ENCODE measurements at places on chromosomes 1 and 21. TPM values are rescaled to one million over a fixed set of nuclear protein-coding genes. Genes with fewer than 3 reads are reported as not detected.
A peak's percentile ranks its signal among the peaks of the same experiment; 100 is the strongest.

DNA sequence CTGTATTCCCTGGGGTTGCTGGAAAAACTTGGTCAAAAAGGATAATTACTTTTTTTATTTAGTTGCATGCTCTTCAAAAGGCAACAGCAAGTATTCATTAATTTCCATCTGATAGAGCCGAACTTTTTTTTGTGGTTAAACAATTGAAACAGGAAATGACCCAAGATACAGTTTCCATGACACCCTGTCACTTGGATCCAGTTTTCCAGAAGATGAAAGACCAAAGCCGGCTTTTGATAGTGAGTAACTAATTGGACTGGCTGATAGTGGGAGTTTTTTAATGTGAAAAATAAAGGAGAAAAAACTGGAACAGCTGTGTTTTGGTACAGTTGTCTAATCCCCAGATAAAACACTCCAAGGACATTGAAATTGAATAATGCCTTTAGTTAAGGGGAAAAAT, 33.0 kb downstream of the CACHD1 start:
- DNase-seq: no peak

DNA sequence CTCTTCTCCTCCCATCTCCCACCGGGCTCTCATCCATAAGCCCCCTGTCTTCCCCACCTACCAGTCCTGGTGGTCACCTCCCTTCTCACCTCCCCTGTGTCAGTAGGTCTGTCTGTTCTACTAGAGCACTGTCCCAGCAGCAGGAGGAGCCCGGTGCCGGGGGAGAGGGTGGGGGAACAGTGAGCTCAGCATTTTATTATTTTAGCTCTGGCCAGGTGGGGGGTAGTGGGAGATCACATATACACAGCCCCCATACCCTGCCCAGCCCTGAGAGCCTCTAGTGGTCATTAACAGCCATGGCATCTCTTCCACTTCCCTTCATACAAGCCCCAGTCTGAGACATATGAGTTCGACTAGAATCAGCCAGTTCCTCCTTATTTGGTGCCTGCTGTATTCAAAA, at the start of gene TMOD4:
Gene TMOD4, minus strand, starts transcription at position 119 of the 400 bp plus-strand sequence. CDS start 1,106 bp downstream, outside the sequence.
- DNase-seq: peak; percentile 37

- DNase-seq: no peak
Observed at GRCh38 chr1:151829352-151830046, 2.1 kb downstream of the RORC start.

GRCh38 chr1:94045465-94046056, 75.4 kb downstream of the ABCA4 start:
- DNase-seq: peak; percentile 95

Gene F5
- total RNA-seq: not detected

Gene L1TD1
- not detected for total RNA-seq

Gene PYHIN1
- not detected for total RNA-seq

Gene EFNA1
- 1.4 TPM for total RNA-seq

Gene S100A7A
- not detected for total RNA-seq

Gene ERG
- total RNA-seq: not detected

Gene DVL1
- total RNA-seq: 137 TPM

Gene VHLL
- not detected for total RNA-seq

All from myocyte (in vitro differentiated cells).